ENCODE measurements at places on chromosomes 2 and 18.

- no peak for DNase-seq
Observed at GRCh38 chr2:38581193-38582147, 21.3 kb downstream of the HNRNPLL start.

DNA sequence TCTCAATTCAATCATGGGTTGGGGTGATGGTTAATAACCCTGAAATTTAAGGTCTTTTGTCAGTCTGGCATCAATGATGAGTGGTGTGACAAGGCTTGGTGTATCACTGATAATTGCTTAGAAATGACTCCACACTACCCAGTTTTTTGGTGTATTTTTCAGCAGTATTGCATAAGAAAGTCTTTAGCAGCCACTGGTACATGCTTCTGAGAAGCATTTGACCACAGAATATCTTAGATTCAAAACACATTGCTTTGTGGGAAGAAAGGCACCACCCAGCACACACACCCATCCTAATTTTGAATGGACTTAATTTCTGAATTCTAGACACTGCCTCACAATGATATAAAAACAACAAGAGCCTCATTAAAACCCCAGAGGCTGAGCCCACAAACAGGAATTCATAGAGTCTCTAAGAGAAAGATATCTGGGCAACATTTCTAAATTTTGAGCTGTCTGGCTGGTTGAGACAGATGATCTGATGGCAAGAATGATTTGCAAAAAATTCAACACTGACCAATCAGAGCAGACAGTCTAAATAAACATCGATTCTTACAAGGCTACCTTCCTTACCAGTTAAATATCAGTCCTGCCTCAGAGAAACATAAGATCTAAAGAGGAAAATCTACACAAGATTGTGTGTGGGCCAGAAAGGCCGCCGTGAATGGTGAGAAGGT, 114.7 kb upstream of the CYP1B1 start:
- no peak for DNase-seq

- DNase-seq, result no peak
Observed at GRCh38 chr2:163453920-163454319, 281.9 kb downstream of the FIGN start.

DNA sequence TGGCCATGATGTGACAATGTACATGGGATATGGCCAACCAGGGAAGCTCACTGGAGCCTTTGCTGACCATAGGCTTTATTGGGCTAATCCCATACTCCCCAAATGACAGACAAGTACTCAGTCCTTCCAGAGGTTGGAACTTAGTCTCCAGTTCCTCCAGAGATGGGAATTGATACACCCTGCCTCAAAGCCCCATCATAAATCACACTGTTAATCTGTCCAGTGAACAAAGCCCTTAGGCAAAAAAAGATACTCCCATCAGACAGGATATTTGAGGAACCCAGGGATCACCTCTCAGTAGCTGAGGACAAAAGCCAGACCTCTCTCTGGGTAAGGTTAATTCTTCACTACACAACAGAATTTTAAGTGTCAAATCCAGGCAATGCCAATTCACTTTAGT, 247.5 kb upstream of the CDH20 start:
- no peak for DNase-seq

DNA sequence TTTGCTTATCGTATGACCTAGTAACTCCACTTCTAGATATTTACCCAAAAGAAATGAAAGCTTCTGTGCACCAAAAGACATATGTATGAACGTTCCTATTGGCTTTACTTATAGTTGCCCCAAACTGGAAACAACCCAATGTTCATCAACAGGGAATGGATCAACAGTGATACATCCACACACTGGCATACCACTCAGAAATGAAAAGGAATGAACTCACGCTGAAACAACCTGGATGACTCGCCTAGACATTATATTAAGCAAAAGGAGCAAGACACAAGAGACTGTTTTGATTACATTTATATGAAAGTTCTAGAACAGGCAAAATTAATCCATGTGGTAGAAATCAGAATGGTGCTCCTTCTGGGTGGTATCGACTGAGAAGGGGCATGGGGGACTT, 18.9 kb downstream of the ADRA2B start:
- DNase-seq, result no peak

All from substantia nigra (tissue), 51 donors.